Retina (tissue), 1 donor: ENCODE measurements at places on chromosomes 2 and 18.

GRCh38 chr2:232634206-232635150 lies 1.1 kb downstream of the EFHD1 start:
- DNase-seq: no peak

DNA sequence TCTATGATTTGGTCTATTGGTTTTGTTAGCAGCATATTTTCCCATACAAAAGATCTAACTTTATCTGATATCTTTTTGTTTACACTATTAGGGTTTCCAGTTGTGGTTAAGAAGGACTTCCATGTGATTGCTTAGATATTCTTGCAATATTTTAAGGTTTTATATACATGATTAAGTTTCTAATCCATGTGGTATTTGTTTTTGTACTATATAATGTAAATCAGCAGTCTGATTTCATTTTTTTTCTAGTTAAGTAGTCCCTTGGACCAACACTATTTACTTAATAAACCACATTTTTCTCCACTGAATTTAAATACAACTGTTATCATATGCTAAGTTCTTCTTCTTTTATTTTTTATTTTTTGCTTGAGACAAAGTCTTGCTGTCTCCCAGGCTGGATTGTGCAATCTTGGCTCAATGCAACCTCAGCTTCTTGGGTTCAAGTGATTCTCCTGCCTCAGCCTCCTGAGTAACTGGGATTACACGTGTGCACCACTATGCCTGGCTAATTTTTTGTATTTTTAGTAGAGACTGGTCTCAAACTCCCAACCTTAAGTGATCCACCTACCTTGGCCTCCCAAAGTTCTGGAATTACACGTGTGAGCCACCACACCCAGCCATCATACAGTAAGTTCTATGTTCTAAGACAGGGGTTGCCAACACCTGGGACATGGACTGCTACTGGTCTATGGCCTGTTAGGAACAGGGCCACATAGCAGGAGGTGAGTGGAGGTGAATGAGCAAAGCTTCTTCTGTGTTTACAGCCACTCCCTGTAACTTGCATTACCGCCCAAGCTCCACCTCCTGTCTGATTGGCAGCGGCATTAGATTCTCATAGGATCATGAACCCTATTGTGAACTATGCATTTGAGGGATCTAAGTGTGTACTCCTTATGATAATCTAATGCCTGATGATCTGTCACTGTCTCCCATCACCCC lies 58.5 kb upstream of the RAB27B start:
- DNase-seq: no peak

GRCh38 chr2:75465317-75465984 lies 95.3 kb downstream of the EVA1A start:
- no peak for DNase-seq

GRCh38 chr2:226837787-226838603 lies 2.1 kb downstream of the RHBDD1 start:
- DNase-seq: no peak

DNA sequence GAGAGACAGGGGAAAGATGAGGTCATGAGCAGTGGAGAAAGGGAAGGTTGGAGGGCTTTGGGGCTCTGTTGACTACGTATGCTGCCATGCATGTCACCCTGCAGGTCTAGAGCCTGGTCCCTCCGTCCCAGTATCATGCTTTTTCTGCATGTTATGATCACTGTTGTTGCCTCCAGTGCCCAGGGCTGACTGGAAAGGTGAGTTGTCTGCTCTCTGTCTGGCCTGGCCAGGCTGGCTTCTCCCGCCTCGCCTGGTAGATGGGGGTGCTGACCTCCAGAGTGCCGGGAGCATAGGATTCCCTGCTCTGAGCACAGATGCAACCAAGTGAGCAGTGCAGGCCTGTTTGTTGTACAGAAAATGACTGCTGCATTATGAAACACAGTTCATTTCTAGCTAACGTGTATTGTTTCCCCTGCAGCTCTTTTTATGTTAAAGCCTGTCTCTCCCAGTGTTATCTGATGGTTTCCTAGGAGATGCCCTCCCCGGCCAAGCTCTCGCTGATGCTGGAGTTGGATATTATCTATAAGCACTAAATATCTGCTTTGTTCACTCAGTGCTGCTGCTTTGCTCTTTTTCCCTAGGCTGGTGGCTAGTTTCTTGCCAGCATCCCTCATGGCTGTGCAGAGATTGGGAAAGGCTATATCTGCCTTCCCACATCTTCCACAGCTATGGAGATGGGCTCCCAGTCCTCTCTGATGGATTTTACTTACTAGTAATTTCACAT lies 158.2 kb downstream of the TDRD15 start:
- peak; percentile 41 for DNase-seq

DNA sequence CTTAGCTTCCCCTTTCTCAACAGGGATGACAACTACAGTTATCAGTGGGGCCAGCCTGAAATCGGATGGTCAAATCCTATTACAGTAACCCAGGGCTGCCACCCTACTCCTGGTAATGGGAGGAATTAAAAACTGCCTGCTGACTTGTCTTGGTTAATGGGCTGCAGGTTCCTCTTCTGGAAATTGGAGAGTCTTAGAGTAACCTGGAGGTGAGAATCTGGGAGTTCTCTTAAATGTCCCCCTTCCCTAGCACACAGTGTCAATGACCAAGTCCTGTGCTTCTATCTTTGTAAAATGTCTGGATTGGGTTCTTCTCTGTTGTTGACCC lies 113.1 kb downstream of the DDX1 start:
- no peak for DNase-seq

GRCh38 chr2:29420999-29421782 lies 306.0 kb downstream of the CLIP4 start:
- DNase-seq: peak; percentile 43

DNA sequence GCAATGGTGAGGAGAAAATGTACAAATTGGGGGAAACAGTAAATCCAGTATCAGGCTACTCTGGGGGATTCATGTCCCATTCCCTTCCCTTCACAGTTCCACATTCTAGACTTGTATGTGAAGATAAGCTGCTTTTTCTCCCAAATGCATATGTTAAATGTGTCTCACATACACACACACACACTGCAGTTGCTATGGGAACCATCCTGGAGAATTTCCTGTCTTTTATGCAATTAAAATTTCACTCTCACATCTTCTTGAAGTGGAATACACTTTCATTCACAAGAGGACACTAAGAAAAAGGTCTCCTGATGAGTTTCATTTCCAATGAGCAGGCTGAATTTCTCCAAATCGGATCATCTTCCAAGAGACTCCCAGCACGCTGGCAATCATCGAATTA lies 366.0 kb downstream of the LRATD1 start:
- no peak for DNase-seq

GRCh38 chr2:168522446-168522845 lies 66.4 kb downstream of the CERS6 start:
- DNase-seq: no peak

- DNase-seq: no peak
Observed at GRCh38 chr2:130795431-130795830, 40.1 kb downstream of the AMER3 start.

DNA sequence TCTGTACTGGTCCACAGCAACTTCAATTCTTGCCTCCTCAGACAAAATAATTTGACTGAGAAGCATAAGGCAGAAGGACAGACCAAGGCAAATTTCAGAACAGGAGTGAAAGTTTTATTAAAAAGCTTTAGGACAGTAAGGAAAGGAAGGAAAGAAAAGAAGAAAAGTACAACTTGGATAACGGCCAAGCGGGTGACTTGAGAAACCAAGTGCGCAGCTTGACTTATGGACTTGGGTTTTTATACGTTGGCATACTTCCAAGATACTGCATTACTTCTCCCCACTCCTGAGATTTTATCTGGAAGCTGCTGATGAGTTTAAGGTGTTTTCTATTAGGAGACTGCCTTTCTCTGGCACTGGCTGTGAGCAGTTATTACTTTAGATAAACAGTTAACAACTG lies 64.7 kb downstream of the CCDC178 start:
- no peak for DNase-seq

DNA sequence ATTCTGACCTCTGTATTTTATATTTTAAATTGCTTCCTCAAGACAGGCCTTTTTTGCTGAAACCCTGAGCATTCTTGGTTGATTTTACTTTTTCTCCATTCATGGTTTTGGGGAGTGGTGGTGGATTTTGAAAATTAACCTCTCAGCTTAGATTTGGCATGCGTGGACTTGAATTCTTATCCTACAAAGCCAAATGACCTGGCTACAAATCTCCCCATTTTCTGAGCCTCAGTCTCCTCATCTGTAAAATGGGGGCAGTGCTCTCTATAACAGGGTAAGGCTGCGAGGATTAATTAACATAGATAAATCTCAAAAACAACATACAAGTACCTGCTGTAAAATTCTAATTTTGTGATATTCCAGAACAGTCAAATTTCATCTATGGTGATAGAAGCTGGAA lies 103.4 kb upstream of the CDCA7 start:
- DNase-seq: no peak

- DNase-seq: no peak
Observed at GRCh38 chr2:189402932-189403331, 38.3 kb upstream of the WDR75 start.

GRCh38 chr2:74081030-74081762 lies 66.5 kb downstream of the BOLA3 start:
- DNase-seq: no peak

- no peak for DNase-seq
Observed at GRCh38 chr2:144229296-144229695, 290.6 kb downstream of the ZEB2 start.

DNA sequence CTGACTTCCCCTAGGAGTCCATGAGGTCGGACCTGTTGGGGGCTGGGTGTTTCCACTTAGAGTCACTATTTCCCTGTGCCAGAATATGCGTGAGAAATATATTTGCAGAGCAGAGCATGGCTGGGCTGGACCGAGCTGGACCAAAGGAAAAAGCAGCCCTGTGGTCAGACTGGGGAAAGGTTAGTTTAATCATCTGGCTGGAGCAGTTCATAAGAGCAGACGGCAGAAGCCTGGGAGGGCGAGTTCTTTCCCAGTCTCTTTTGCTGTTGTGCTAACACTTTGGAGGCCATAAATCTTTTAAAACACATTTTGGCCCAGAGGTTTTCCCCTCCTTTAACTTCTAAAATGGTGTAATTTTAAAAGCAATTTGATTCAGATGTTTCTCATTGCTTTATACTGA lies 66.5 kb downstream of the GLI2 start:
- DNase-seq: no peak

DNA sequence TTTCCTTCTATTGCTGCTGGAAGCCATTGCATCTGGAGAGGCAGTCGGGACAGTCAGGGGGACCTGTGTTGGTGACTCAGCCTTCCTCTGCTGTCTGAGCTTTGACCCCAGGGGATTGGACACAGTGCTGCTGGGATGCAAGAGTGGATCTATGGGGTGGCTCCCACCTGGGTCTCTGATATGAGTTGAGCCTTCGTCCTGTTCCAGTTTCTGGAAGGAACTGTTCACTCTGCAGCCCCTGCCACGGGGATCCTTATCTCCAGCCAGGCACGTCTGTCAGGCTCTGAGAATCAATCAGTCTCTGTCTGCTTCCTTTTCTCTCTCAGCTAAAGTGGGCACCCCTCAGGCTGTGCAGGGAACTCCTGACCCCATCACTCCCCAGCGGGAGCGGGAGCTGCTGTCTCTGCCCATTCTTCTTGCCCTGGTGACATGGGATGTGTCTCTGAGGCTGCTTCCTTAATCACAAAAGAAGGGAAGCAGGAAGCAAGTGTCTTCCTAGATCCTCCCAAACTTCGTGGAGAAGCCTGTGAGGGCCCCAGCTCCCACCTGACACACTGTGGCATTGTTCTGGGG lies 51.7 kb downstream of the ARHGAP28 start:
- peak; percentile 73 for DNase-seq

GRCh38 chr2:191952515-191953270 lies 105.8 kb upstream of the CAVIN2 start:
- DNase-seq: no peak

- no peak for DNase-seq
Observed at GRCh38 chr2:22248851-22249250, 1125.1 kb downstream of the TDRD15 start.

GRCh38 chr18:9032519-9032918 lies 70.0 kb upstream of the NDUFV2 start:
- DNase-seq: no peak

DNA sequence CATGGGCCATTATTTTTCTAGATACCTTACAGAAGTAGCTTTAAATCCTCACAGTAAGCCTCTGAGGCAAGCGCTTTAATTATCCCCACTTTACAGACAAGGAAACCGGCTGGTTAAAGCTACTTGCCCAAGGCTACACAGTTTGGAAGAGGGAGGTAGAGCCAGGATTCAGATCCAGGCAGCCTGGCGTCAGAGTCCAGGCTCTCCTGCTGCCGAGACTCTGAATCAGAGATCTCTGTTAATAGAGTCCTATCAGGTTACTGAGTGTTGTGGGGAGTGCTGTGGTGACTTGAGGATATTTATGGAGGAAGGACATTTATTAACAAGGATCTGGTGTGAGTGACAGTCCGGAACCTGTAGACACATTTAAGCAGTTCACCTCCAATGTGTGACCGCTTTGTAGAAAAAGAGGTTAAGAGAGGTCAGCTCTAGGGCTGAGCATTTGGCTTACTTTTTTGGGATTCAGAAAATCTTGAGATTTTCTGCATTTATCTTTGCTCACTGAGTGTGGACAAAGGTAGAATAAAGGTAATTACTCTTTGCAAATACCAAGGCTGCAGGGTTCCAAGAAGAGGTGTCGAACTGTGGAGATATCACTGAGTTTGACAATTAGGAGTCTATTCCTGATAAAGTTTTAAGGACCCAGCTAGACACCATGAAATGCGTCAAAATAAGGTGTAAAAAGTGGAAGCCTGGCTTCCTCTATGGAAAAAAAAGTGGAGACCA lies 1.6 kb upstream of the CEP192 start:
- DNase-seq: no peak

DNA sequence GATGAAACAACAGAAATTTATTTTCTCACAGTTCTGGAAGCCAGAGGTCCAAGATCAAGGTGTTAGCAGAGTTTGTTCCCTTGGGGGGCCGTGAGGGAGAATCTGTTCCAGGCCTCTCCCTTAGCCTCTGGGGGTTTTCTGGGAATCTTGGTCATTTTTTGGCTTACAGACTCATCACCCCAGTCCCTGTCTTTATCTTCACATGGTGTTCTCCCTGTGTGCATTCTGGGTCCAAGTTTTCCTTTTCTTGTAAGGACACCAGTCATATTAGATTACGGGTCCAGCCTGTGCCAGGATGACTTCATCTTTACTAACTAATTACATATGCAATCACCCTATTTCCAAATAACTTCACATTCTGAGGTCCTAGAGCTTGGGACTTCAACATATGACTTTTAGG lies 292.5 kb upstream of the TRIB2 start:
- DNase-seq: no peak
